ENCODE measurements at places on chromosomes 6 and 20.
A peak's percentile ranks its signal among the peaks of the same experiment; 100 is the strongest.

GRCh38 chr6:14474816-14475215 lies 357.2 kb downstream of the CD83 start:
- ATAC-seq = peak; percentile 16

DNA sequence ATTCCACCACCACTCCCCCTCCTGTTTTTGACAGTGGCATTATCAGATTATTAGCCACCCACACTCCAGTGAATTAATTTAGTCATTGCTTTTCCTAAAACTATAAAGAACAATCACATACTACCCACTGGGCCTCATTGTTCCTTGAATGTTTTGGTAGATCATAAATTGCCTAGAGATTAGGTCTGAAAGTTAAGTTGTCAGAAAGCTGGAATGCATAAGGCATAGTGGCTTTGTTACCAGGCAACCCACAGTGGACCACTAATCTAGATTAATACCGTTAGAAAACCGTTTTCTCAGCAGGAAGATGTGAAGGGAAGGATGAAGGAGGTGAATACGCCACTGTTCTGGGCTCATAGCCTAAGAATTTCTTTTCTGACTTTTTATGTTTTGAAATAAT lies 75.6 kb downstream of the SAMD3 start:
- ATAC-seq = no peak

DNA sequence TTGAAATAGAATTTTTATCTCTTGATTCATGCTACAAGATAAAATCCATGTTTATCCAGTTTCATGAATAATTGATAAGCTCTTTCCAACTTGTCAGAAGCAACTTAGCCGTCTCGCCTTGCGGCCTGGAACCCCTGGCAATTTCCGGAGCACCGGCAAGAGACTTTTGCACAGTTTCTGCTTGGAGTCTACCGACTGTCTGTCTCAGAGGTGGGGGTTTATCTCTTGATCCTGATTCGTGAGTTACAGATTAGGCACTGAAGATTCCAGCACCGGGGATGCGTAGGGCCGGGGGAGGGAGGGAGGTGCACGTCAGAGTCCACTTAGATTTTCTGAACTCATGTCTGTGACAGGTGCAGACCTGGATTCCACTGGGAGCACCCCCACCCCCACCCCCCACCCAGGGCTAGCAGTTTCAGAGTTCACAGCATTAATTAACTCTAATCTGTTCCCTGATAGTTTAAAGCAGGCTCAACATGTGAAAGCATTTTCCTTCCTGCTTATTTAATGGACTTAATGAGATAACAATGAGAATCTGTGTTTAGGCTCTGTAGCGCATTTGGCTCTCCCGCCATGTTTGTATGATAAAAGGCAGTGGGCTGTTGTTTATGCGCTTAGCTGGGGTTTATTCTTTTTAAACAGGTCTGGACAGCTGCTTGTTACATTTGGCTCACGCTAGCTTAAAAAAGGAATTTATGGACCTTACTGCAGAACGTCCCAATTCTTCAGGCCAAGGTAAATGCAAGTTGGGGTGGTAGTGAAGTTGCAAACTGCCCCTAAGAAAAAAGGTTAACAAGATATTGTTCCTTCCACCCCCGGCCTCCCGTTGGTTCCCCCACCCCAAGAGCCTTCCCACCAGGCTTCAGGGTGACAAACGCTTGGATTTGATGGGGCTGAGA lies 8.1 kb upstream of the APCDD1L start:
- no peak for ATAC-seq

DNA sequence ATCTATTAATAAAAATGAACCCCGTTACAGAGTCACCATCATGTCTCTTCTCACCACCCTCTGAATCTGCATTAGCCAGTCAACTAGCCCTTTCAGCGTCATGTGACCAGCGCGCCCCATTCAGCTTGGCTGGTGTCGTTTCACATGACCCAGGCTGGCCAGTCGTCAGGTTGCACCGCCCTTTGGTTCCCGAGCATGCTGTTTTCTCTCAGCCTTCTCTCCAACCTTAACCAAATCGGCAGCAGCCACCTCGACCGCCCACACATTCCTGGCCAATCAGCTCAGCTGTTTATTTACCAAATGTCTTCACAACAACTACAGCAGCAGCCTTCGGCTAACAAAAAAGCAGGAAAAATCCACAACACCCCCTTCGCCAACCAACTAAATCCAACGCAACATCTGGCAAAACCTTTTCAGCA lies 5.6 kb downstream of the SRSF3 start:
- no peak for ATAC-seq

- ATAC-seq = no peak
Observed at GRCh38 chr20:10282979-10283456, 64.4 kb downstream of the SNAP25 start.

GRCh38 chr6:167580619-167580911 lies 246.1 kb upstream of the AFDN start:
- ATAC-seq = no peak

DNA sequence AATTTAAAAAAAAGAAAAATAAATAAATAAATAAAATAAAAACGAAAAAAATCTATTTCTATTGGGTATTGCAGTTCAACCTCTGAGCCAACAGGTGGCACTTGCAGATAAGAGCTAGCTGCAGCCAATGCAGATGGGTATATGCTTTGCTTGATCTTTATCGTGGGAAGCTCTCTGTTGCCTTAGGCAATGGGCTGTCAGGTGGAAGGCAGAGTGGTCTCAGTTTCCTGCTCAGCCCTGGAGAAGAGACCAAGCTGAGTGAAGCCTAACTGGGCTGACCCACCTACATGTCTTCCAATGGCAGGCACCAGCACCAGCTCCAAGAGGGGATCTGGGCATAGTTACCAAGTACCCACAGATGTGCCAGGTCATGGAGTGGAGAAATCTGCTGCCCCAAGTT lies 95.0 kb downstream of the AK9 start:
- no peak for ATAC-seq

DNA sequence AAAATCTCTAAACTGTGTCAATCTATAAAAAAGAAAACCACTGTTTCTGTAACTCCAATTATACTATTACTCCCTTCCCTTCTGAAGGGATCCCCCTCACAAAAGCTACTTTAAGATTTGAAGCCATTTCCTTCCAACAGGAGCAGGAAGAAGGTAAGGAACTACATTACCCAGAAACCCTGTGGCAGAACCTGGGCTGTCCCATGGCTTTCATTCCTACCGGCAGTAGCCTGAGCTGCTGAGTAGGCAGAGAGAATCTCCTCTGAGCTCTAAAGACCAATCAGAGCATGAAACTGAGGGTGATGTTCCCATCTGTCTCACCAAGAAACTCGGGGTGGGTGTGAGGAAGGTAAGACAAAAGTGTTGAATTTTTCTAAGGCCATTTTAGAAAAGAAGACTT lies 108.0 kb upstream of the LRFN2 start:
- no peak for ATAC-seq

DNA sequence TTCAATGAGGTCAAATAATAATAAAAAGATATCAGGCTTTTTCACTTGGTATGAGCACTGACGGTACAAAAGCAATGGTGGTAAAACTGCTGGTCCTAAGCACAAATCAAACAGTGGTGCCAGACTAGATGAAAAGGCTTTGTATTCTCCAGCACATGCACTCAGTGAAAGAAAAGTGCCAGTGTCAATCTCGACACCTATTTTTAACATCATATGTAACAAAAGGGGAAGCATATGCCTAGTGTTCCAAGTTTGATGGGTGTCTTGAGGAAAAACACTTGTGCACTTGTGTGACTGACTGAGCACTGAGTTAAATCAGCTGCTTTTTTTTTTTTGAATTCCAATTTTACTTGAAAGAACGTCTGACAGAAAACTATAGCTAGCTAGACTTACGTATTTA lies 27.3 kb downstream of the MED23 start:
- no peak for ATAC-seq

DNA sequence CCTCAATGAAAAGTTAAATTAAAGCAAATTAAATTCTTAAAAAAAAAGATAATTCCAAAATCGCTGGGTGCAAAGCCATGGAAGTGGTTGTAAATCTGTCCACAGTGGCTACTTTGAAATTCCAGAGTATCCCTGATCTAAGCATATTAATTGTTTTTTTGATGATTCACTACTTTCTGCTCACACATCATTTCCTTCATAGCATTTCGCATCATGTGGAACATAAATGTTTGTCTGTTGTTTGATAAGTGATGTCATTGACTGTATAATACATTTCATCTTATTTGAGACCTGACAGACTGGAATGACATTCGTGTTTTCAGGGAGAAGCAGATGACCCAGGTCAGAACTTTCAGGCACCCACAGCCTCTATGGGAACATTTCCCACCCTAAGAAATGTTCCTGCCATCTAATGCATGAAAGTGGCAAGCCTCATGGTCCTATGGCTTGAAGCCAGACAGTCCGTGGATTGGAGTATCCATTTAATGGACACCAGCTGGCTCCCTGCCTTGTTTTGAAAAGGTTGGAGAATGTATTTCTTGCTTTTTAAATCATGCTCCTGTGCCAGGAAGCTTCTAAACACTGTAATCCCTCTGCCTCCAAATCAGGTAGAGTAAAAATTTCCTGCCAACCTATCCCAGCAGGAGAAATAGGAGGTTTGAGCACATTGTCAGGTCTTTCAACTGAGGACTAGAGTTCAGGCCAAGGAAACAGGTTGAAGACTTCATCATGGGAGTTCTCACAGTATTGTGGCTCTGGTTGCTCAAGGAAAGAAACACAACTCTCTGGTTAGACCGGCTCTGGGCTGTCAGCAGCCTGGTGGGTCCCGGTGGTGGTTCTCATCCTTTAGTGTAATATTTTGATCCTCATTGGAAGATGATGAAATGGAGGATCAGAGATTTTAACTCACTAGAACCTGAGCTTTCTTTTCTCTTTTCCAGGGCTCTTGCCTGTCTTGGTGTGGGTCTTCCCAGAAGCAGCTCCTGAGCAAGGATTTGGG lies 157.9 kb downstream of the SLC24A3 start:
- no peak for ATAC-seq

- no peak for ATAC-seq
Observed at GRCh38 chr6:21033575-21034026, 499.3 kb downstream of the CDKAL1 start.

DNA sequence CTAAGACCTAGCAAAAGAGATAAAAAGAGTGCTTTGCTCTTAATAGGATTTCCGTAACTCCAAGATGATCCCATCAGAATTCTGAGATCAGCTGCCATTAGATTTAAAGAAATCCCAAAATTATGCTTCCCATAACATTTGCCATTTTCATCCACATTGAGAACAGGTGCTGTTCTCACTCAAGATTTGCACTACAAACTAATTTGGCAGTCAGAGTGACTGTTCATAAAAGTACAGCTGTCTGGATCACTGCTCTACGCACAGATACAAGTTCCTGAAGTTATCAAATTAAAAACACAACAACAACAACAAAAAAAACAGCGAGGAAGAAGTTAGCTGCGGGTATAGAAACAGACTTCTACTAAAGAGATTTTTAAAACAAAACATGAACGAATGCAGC lies 58.1 kb downstream of the ASCC3 start:
- ATAC-seq = no peak

DNA sequence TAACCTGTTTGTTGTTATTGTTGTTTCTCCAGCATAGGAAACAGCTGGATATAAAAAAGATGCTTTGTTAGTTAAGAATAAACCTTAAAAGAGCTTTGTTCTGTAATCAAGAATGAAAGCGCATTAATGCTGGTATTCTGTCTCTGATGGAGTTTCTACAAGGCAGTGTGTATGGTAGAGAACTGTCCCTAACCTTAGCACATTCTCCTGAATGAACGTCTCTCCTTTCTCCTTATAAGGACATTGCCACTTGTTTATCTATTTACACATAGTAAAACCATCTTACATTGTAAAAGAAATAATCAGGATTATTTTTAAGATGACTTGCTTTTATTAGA lies 33.8 kb upstream of the LCA5 start:
- no peak for ATAC-seq

GRCh38 chr20:43863330-43863729 lies 51.3 kb upstream of the TOX2 start:
- no peak for ATAC-seq

DNA sequence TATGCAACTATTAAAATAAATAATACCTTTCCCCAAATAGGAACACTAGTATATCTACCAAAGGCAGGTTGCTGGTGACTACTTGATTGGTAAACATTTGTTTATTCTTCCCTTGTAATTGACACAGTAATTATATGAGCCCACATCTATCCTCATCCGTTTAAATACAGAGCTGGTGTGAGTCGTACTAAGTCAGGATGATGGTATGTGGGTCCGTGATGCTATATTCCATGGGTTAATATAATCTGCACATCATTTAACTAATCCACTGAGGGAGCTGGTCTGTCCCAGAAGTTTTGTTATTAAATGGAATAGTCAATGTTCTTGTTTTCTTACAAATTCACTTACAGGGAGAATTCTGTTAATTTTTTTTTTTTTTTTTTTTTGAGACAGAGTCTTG lies 164.0 kb upstream of the AGPAT4 start:
- no peak for ATAC-seq

GRCh38 chr6:125923366-125923877 lies 33.1 kb upstream of the HINT3 start:
- no peak for ATAC-seq

DNA sequence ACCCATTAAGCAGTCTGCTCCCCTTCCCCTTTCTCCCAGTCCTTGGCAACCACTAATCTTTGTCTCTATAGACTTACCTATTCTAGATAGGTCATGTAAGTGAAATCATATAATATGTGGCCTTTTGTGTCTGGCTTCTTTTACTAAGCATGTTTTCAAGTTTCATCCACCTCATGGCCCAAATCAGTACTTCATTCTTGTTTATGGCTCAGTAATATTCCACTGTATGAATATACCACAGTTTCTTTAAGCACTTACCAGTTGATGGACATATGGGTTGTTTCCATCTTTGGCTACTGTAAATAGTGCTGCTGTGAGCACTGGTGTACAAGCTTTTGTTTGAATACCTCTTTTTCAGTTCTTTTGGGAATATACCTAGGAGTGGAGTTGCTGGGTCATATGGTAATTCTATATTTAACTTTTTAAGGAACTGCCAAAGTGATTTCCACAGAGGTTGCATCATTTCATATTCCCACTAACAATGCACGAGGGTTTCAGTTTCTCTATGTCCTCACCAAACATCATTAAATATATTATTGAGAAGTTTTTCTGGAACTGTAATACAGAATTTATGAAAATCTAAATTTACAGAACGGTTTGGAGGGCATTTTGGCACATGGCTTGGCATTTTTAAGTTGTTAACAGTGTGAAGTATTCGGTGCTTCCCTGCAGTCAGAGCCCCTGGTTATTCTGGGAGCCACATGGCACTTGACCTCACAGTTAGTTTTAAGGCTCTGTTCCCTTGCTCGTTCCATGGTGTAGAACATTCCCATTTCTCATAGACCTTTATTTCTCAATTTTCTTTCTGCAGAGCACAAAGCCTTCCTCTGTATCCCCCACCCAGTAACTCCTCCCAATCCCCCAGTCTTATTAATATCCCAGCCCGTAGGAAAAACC lies 27.0 kb upstream of the DTNBP1 start:
- ATAC-seq = no peak

DNA sequence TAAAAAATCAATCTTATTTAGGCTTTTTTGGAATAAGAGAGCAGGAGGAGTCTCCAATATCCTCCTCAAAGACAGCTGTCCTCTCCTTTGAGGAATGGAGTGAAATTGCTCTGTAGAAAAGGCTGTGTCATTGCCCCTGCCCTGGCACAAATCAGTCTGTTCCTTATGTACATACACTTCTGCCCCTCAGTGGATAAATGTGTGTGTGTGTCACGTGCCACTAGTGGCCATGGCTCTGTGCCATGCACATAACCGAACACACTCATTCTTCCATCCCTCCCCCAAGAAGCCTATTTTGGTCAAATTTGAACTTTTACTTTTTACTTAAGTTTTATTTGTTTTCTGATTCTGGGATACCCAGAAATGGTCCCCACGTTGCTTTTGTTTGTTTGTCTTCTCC lies 49.2 kb downstream of the ANKS1A start:
- no peak for ATAC-seq

Measured in stimulated activated memory B cell treated with anti-CD40 and anti-IgM and Interleukin-4, amounts not matched to agents 10 μg/mL and 1 μg/mL and 100 μg/mL, for 72 hours (primary cell).